ENCODE measurements at places on chromosomes 13 and 19.

DNA sequence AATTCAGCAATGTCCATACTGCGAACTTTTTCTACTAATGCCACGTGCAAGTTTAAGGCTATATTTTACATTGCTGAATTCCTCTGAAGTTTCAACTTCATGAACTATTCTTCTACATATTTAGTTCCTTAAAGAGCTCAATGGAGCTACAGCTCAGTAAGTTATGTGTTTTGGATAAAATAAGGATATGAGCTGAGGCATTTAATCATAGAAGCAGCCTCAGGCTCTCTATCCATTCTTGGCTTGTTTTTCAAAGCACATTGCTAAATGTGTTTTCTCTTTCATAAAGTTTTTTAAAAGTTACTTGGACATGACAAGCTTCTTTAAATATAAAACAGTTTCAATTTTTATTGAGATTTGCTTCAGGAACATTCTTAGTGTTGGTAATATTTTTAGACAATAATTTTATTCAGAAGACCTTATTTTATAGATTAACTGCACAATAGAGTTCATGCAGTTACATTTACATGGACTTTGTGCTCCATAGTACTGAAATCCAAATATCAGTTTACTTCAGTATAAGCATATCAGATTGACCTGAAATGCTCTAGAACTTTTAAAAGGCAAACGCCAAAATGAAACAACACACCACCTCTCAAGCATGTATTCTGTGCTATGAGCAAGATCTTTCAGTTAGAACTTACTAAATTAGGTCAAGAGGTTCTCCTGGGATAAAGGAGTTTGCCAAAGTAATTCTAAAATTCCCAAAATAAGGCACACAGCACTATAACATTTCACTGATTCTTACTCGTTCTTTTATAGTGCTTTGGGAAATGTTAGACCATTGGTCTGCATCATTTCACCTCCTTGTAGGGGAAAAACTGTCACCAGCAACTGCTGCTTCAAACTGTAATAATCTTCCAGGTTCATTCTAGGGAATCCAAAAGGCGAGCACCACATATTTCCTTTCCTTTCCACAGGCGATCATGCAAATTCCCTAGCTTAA lies 275.5 kb downstream of the ENOX1 start:
- DNase-seq: no peak

DNA sequence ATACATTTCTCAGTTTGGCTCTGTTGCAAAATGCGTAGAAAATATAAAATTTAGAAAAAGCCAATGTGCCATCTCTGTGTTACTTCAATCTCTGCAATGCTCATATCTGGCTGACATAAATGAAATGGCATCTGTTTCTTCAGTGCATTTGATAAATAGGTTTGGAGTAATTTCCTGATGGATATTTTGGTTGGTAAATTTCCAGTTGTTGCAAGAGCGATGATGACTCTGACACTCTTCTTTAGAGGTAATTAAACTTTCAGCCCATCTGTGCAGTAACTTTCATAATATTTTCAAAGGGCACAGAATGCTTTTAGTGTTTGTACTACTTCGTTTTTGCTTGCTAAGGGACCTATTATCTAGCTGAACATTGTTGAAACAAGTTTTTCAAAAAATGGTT lies 1286.4 kb downstream of the PCDH9 start:
- no peak for DNase-seq

DNA sequence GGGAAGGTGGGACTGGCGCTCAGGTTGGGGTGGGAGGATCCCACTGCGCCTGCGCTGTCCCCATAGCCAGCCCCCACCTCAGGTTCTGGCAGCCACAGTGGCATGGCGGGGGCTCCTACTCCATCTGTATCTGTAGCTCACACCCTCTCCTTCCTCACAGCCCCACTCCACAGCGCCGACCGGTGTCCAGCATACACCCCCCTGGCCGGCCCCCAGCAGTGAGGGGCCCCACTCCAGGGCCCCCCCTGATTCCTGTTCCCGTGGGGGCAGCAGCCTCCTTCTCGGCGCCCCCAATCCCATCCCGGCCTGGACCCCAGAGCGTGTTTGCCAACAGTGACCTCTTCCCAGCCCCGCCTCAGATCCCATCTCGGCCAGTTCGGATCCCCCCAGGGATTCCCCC lies 6.0 kb downstream of the TMED1 start:
- DNase-seq: no peak

GRCh38 chr19:6022570-6023064 lies 44.7 kb upstream of the RANBP3 start:
- no peak for DNase-seq

DNA sequence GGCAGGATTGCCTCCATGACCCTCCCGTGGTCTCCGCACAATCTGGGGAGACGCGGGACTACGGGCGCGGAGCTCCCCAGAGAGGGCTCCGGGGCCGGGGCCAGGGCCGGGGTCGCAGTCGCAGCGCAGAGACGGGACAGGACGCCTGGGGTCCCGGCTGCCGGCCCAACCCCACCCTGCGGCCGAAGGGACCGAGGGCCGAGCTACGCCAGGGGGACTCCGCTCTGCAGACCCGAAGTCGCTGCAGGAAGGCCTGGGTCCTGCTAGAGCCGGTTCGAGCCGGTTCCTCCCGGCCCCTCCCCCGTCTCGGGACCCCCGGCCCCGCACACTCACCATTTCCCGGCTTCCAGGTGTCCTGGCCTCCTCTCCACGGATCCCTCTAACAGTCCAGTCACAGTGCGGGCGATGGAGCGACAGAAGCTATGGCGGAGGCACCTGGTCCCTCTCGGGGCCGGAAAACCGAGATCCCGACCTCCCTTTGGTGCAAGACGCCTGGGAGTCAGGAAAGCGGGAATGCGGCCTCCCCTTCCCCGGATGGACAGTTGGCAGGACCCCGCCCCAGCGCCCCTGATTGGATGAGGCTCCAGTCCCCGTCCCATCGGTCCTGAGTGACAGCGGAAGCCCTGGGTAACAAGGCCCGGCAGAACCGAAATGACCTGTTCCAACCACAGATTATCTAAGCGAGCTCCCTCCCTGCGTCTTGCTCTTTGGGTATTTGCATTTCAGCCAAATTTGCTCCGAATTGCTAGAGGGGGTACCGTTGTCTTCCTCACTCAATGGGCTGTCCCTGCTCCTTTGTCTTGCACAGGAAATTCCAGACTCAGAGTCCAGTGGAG lies at the start of gene ZNF625:
Gene ZNF625 (minus strand): TSS at position 512 of the 836 bp plus-strand sequence. CDS start 176 bp downstream, at position 336.
- DNase-seq: peak; percentile 18

Measured in stimulated activated naive CD4-positive, alpha-beta T cell treated with Interleukin-2 at 50 U/mL for 16 hours (primary cell).